ENCODE measurements at places on chromosomes 11 and 22.

- DNase-seq: no peak
Measured at GRCh38 chr22:29117799-29118477, 45.1 kb downstream of the KREMEN1 start.

- no peak for DNase-seq
Measured at GRCh38 chr11:15805726-15806125, 550.6 kb downstream of the SOX6 start.

DNA sequence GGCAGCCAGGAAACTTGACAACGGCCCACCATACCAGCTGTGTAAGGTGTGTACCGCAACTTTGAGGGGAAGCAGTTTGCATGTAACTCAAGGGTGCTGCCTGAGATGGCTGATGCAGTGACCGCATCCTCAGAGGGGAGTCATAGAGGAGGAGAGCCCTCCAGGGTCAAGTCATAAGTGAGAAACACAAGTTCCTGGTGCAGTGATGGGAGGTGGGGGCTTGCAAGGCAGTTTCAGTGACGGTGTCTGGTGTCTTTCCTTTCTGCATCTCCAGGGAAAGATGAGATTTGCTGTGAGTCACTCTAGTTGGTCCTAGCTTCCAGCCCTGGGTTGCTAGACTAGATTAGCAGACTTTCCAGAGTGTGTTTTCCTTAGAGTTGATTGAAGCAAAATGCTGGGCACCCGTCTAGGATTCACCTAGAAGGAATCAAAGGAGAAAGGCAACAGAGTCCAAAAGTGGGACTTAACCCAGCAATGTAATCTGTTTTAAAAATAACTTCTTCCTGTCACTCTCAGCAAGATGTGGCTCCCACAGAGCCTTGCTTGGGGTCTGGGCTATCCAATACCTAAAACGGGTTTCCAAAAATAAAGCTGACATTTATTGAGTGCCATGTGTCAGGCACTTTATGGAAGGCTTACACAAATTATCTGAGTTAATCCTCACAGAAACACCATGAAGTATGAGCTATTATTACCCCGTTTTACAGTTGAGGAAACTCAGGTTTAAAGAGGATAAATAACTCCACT is 265.4 kb upstream of the PLET1 start:
- DNase-seq: no peak

DNA sequence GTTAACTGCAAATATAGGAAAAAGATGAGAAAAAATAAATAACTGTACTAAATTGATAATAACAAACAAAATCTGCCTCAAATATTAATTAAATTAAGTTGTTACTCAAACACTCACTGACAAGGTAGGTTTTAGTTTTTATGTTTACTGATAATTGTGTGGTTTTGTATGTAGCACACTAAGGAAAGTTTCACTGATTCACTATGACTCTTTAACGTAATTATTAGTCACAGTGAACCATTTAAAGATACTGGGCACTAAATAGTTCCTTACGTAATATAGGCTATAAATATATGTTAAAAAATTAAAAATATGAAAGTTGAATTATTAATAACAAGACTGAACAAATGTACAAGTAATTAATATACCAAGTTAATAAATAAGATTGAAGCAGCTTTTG is 2330.0 kb upstream of the RAG2 start:
- DNase-seq: no peak

GRCh38 chr11:44936525-44936924 is 14.2 kb downstream of the TP53I11 start:
- peak; percentile 60 for DNase-seq

GRCh38 chr11:119795231-119795630 is 66.2 kb upstream of the NECTIN1 start:
- no peak for DNase-seq

DNA sequence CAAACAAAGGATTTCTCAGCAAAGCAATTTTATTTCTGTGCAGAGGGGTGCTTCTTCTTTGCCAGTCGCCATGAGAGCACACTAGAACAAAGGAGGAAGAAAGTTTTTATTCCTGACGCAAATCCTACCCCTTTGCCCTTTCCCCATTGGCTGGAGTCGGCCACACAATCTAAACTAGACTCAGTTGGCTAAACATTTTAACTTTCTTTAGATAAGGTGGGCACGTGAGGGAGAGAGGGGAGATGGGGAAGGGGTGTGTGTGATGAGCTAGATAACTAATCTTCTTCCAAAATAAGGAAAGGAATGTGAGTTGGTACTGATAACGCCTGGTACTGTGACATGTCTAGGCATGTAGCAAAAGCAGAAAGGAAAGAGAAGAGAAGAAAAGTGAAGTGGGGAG is 626 bp downstream of the TRIM22 start:
- peak; percentile 51 for DNase-seq

DNA sequence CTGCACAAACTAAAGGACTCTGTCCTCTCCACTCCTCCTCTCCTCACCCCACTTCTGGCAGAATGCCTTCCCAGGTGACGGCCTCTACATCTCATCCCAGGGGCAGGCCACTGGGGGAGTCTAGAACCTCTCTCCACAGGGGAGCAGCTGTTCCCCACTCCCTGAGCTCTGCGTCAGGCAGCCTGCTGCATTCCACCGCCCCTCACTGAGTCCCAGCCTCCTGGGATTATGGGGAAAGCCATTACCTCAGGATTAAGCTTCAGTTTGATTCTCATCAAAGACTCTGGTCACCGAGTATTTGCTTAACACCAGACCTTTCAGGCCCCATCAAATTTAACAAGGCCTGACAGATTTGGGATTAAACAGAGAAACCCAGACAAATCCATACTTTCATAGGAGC is 405.9 kb downstream of the NXPE2 start:
- DNase-seq: no peak

GRCh38 chr22:22178355-22178965 is 66.1 kb upstream of the VPREB1 start:
- no peak for DNase-seq

Measured in kidney glomerular epithelial cell (primary cell).